Myometrial cell (primary cell): ENCODE measurements at places on chromosomes 7 and 10. TPM values are rescaled to one million over a fixed set of nuclear protein-coding genes. Genes with fewer than 3 reads are reported as not detected.

AGFG2 gene
- total RNA-seq: 13.3 and 24.3 TPM in 2 replicates

MRC1 gene
- total RNA-seq: not detected in 2 replicates

PRF1 gene
- total RNA-seq: not detected in 2 replicates

MBL2 gene
- total RNA-seq: not detected in 2 replicates

CLRN3 gene
- total RNA-seq: not detected in 2 replicates

CELF2 gene
- under 0.01 TPM in 1 of 2 replicates, not detected in the other for total RNA-seq

EFCAB10 gene
- total RNA-seq: not detected in 2 replicates

ZNF117 gene
- total RNA-seq: 2.6 and 2.7 TPM in 2 replicates

OR13A1 gene
- not detected in 2 replicates for total RNA-seq

TFR2 gene
- total RNA-seq: 0.35 TPM in 1 of 2 replicates, not detected in the other

STEAP1 gene
- 21.8 and 26.5 TPM in 2 replicates for total RNA-seq

ASZ1 gene
- total RNA-seq: not detected in 2 replicates

PLCE1 gene
- 2.3 and 3.5 TPM in 2 replicates for total RNA-seq
